Epithelial cell of proximal tubule (primary cell): ENCODE measurements at places on chromosomes 1 and 21. TPM values are rescaled to one million over a fixed set of nuclear protein-coding genes. Genes with fewer than 3 reads are reported as not detected.

DNA sequence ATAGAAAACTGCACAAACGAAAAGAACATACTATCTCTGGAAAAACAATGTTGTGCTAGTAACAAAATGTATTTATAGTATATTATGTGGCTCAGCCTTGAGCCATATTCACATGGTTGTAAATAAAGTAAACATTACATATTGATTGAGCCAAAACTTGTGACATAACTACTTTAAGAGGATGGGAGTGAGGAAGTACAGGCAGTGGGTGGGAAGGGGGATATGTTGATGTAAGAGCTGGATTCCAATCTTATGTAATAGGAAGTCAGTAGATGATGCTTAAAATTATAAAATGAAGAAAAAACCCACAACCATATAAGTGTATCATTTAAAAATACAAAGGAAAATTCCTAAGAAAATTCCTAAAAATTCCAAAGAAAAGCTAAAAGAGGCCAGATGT is 42.7 kb downstream of the RHOU start:
- no peak for DNase-seq

GRCh38 chr1:60864722-60865121 is 217.6 kb upstream of the NFIA start:
- DNase-seq, result no peak

DNA sequence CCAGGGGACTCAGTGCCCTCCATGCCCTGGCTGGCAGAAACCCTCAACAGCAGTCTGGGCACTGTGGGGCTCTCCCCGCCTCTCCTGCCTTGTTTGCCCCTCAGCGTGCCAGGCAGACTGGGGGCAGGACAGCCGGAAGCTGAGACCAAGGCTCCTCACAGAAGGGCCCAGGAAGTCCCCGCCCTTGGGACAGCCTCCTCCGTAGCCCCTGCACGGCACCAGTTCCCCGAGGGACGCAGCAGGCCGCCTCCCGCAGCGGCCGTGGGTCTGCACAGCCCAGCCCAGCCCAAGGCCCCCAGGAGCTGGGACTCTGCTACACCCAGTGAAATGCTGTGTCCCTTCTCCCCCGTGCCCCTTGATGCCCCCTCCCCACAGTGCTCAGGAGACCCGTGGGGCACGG is 2.8 kb upstream of the TAS1R3 start:
- DNase-seq, result no peak

- DNase-seq, result no peak
These were observed 47.8 kb upstream of the PCBP3 start for GRCh38 chr21:45595574-45596295.

DNA sequence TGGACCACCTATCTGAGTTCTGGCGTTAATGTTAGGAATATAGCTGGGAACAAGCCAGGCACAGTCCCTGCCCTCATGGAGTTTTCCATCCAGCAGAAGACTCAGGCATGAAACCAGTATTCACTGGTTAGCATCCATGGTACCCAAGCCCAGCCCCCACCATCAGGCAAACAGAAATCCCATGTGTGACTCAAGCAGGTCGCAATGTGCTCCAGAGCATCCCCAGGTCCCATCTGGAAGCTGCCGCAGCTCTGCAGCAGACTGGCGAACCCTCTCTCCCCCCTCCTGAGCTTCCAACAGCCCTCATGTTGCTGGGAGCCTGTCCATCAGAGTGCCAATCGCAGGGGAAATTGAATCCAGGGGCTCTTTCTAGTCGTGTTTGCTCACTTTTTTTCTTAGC is 174.2 kb downstream of the RRAGC start:
- DNase-seq, result no peak

- peak; percentile 95 for DNase-seq
These were observed 7.5 kb upstream of the LEPR start for GRCh38 chr1:65412984-65413375.

DNA sequence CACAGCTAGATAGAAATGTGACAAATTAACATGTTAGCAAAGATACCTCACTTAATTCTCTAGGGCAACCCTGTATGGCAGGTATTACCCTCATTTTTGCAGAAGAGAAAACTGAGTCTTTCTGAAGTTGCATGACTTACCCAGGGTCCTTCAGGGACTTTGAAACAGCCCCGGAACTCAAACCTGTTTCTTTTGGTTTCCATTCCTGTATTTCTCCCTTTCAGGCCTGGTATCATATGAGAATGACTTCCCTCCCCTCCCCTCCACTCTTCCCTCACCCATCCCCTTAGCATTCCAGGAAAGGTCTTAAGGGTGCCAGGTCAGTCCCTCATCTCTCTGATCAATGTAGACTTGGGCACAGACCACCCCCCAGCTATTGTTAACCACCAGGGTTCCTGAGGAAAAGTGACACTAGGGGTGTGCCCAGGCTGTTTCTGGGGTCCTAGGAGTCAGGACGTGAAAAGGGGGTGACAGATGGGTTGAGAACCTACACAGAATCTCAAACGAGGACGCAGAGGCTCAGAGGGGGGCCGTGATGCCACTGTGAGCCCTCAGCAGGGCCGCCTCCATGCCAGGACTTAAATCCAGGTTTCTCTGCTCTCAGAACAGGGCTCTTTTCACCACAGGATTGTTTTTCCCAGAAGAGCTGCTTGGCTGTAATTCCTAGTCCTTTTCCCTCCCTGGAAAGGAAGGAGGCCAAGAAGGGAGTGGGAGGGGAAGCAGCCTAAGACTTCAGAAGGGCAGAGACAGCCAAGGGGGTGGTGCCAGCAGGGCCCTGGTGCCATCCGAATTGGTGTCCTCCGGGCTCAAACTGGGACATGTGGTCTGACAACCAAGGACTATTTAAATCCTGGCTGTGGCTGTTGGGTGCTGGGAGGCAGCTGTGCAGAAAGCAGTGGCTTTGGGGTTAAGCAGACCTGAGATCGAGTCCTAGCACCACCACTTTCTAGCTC is 2.1 kb upstream of the WASF2 start:
- no peak for DNase-seq

DNA sequence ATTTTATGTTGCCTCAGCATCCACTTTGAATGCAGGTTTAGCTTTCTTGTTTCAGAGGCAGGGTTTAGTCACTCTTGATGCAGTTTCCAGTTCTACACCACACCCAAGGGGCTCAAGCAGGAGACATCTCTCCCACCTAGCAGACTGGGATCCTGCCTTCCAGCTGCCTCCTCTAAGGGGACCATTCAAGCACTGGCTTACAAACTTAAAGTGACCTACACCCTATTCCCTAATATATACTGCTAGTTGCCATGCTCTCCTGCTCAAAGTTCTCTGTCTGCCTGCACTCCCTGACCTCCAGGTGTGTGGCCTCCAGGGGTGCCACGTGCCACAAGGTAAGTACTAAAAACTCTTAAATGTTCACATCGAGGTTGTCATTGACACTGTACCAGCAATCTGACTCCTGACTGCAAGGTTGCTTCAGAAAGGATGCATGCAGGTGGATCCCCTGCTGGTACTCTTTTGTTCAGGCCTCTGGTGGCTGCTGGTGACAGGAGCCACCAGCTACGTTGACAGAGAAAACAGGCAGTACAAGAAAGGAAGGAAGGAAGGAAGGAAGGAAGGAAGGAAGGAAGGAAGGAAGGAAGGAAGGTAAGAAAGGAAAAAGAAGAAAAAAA is 185.9 kb downstream of the COQ8A start:
- DNase-seq, result no peak

DNA sequence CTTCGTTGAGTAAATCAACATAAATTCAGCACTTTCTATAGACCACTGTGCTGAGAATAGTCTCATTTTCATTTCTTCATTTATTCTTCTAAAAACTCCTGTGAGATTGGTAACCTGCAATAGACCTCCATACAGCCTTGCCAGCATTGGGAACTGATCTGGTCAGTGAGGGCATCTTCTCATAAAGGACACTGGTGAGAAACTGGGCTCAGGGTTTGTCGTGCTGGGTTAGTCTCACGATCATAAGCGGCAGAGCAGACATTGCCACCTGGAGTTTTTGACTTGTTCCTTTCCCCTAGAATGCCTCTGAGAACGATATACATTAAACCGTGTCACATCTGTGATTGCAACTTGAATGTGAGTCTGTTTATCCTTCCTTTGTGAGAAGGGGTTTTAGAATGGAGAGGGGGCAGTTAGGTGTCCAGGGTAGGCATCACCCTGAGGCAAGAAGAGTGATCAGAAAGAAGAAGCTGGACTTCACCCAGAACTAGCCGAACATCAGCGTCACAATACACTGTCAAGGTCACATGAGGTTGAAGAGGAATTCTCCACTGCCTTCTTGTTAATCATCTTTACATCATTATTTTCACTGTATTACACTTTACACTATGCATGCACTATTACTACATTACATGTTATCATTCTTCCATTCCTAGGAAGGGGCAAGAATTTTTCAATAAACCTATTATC is 1.4 kb upstream of the TTLL7 start:
- DNase-seq, result no peak

- no peak for DNase-seq
These were observed 3.8 kb downstream of the RSPH1 start for GRCh38 chr21:42492201-42492600.

DNA sequence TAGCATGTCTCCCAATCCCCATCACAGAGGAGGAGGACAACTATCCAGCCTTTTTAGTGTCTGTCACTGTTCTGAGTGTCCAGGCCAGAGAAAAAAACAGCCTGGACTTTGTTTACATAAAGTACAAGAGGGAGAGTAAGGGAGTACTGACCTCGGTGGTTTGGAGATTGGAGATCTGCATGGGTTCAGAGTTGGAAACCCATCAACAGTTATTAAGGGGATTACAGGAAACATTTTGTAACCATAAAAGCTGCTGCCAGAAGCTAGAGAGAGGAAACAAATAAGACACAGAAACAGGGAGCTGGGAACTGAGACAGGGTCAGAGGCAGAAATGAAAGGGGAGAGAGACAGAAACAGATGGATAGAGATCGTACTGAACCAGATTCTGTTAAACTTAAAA is 131.5 kb upstream of the CTTNBP2NL start:
- no peak for DNase-seq

DNA sequence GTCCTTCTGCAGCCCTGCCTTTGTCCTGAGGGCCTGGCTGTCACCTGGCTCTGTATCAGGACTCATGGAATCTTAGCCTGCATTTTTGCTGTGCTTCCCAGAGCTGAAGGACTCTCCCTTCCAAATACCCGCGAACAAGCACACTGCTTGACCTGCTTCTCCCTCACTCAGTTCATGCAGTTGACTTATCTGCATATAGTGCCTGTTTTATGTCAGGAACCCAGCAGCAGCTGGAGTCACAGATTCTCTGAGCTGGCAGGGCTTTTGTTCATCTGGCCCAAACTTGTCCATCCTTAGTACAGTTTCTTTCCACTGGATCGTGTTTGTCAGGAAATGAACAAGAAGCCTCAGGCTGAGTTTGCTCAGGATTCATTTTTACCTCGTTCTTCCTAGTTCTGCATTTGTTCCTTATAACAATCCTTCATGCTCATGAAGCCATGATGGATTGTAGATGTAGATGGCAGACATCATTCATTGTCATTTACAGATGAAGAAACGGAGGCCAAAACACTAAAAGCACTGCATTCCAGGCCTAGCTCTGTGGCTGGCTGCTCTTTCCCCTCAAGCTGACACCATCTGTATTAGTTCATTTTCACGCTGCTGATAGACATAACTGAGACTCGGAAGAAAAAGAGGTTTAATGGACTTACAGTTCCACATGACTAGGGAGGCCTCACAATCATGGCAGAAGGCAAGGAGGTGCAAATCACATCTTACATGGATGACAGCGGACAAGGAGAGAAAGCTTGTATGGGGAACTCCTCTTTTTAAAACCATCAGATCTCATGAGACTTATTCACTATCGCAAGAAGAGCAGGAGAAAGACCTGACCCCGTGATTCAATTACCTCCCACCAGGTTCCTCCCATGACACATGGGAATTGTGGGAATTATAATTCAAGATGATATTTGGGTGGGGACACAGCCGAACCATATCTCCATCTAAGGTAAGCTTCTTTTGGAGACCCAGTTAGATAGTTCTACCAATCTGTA is 150.9 kb downstream of the HIVEP3 start:
- DNase-seq, result no peak

DNA sequence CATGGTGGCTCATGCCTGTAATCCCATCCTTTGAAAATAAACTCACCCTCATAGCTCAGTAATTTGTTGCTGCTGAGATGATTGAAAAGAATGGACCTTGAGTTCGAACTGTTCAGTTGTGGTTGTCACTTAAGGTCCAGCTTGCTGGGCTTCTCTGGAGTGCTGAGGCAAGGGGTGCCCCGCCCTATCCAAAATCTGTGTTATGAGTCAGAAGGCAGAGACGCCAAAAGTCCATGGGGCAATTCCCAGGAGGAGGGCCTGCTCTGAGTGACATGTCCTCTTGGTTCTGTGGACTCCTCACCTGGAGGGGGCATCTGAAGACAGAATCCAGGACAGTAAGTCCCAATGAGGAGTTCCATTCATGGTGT is 64.8 kb downstream of the MYOM3 start:
- DNase-seq, result no peak

DNA sequence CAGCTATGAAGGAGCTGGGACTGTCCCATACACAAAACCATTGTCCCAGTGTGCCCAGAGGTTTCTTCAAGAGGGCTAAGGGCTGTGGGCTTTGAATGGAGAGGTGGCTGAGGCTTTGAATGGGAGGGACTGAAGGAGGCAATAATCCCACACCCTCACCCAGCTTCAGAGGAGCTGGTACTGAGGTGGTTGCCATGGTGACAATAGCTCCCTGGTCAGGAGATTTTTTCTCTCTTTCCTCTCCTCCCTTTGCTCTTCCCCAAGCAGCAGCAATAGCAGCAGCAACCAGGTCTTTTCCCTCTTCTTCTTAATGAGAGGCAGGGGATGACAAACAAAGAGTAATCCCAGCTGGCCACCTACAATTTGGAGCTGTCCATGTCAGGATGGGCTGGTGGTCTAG is 1.6 kb downstream of the HPCAL4 start:
- DNase-seq, result no peak

DNA sequence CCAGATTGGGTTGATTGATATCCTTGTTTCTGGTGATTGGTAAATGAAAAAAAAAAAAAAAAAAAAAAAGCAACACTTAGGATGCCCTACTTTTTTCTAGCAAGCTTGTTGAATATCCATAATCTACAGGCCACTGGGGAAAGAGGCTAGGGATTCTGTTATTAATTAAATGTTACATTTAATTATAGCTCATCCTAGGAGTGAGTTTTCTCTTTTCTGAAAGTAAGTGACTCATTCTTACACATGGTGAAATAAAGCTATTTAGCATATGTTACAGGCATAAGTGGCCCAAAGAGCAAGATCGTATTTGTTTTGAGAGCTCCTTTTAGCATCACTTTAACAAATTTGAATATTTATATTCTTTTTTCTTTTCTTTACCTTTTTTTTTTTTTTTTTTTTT is 94.5 kb downstream of the FNBP1L start:
- no peak for DNase-seq

GRCh38 chr1:205056188-205056611 is 13.2 kb downstream of the CNTN2 start:
- DNase-seq, result no peak

GRCh38 chr1:23013657-23014056 is 2.0 kb downstream of the TEX46 start:
- peak; percentile 29 for DNase-seq

GRCh38 chr1:93579891-93580290 is 101.7 kb downstream of the BCAR3 start:
- DNase-seq, result peak; percentile 59

- no peak for DNase-seq
These were observed 24.0 kb downstream of the TENT5C start for GRCh38 chr1:117629625-117630422.

The UBAP2L gene
- total RNA-seq, result 56.4 and 74.7 TPM in 2 replicates

The S100A7 gene
- total RNA-seq, result not detected in 2 replicates

The NBL1 gene
- total RNA-seq, result 64.6 and 98.1 TPM in 2 replicates

The NPHP4 gene
- 7.5 and 8.8 TPM in 2 replicates for total RNA-seq

The C1orf210 gene
- total RNA-seq, result 0.29 and 2.5 TPM in 2 replicates

The EDARADD gene
- total RNA-seq, result 1.1 and 3.3 TPM in 2 replicates

The AQP10 gene
- total RNA-seq, result not detected in 2 replicates

The SPRR2F gene
- total RNA-seq, result not detected in 2 replicates

The ANXA9 gene
- total RNA-seq, result 0.12 and 1.2 TPM in 2 replicates

The TMEM81 gene
- 0.80 and 3.0 TPM in 2 replicates for total RNA-seq

The LAMC2 gene
- total RNA-seq, result 255 and 382 TPM in 2 replicates

The TXNIP gene
- total RNA-seq, result 22.1 and 198 TPM in 2 replicates

The KRTAP22-1 gene
- not detected in 2 replicates for total RNA-seq

The PLA2G2A gene
- total RNA-seq, result not detected in 2 replicates
